Activated CD4-positive, alpha-beta T cell treated with anti-CD3 and anti-CD28 coated beads for 24 hours (primary cell): ENCODE measurements at places on chromosomes 11 and 22.

DNA sequence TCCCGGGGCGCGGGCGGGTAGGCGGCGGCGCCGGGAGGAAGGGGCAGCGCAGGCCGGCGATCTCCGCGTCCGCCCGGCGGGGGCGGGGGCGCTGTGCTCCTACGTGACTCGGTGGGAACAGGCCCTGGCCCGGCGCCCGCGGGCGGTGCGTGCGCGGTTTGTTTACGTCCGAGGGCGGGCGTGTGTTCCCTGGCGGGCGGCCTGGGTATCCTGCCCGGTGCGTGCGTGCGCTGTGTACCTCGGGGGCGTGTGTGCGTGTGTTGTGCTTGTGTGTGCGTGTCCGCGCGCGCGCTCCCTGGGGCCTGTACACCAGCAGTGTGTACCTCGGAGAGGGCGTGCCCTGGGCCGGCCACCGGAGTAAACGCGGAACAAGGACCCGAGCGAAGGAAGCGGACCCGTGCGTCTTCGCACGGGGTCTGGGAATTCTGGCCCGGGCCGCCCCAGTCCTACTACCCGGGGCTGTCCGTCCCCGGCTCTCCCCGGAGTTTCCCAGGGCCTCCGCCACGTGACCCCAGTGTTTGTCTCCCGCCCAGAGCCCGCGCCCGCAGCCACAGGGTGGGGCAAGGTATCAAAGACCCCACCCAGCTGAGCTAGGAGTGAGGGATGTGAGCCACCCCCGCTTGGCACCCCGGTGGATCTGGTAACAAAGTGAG is 769 bp downstream of the MAFF start:
- no peak for DNase-seq

- no peak for DNase-seq
Observed at GRCh38 chr11:59787816-59788215, 22.8 kb downstream of the MRPL16 start.

DNA sequence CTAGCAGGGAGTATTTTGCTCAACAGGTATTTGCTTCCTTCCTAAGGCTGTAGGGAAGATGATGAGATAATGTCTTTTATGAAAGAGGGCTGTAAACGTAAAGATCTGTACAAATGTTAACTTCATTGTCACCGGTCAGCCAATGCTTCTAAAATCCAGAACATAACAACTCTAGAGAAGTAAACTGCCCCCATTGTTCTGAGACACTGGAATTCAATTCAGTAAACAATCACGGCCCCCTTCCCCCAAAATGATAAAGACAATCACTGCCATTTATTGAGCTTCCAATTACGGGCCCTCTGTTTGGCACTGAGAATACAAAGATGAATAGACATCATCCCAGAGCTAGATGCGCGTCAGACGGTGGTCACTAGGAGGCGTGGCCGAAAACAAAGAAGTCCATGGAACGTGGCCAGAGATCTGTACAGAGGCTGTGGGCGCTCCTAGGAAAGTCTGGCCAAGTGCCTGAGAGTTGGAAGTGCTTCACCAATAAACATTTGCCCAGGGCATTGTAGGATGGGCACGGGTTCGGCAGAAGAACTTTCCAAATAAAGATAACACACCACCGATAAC is 576 bp downstream of the TMEM258 start:
- DNase-seq: no peak

DNA sequence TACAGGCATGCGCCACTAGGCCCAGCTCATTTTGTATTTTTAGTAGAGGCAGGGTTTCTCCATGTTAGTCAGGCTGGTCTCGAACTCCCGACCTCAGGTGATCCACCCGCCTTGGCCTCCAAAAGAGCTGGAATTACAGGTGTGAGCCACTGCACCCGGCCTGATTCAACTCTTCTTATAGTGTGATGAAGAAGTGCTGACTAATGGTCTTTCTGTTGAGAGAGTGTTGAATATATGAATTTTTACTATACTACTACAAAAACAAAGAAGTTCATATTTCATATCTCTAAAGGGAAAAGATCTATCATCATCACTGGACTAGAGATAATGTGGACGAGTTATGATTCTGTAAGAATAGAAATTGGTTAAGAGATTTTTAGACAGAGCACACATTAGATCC is 320.1 kb downstream of the SOX6 start:
- no peak for DNase-seq

- no peak for DNase-seq
Observed at GRCh38 chr11:19632499-19632834, 80.2 kb upstream of the NAV2 start.

GRCh38 chr11:114482114-114482513 is 42.8 kb downstream of the REXO2 start:
- no peak for DNase-seq

GRCh38 chr11:46263120-46263519 is 14.3 kb upstream of the CREB3L1 start:
- no peak for DNase-seq

- no peak for DNase-seq
Observed at GRCh38 chr11:20277014-20277413, 86.5 kb upstream of the HTATIP2 start.

DNA sequence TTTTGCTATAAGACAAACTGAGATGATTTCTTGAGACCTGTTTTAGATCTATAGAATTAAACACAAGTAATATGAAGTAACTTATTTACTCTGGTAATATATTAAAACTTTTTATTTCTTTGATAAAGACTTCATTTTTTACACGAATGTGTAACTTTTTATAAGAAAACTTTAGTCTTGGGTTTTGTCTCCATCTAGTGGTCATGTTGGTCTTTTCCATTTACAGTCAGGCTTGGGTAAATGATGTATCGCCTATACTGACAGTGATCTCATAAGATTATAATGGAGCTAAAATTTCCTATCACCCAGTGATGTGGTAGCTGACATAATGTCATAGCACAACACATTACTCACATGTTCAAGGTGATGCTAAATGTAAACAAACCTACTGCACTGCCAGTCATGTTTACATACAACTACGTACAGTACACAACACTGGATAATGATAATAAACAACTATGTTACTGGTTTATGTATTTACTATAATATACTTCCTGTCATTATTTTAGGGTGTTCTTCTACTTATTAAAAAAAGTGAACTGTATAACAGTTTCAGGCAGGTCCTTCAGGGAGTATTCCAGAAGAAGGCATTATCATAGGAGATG is 7.5 kb upstream of the C11orf97 start:
- DNase-seq: no peak

- DNase-seq: peak; percentile 66
Observed at GRCh38 chr11:35138943-35139721, at the start of gene CD44. TSS of gene CD44 (plus strand) at chr11:35139171. CDS start at chr11:35139304, 133 bp downstream.

DNA sequence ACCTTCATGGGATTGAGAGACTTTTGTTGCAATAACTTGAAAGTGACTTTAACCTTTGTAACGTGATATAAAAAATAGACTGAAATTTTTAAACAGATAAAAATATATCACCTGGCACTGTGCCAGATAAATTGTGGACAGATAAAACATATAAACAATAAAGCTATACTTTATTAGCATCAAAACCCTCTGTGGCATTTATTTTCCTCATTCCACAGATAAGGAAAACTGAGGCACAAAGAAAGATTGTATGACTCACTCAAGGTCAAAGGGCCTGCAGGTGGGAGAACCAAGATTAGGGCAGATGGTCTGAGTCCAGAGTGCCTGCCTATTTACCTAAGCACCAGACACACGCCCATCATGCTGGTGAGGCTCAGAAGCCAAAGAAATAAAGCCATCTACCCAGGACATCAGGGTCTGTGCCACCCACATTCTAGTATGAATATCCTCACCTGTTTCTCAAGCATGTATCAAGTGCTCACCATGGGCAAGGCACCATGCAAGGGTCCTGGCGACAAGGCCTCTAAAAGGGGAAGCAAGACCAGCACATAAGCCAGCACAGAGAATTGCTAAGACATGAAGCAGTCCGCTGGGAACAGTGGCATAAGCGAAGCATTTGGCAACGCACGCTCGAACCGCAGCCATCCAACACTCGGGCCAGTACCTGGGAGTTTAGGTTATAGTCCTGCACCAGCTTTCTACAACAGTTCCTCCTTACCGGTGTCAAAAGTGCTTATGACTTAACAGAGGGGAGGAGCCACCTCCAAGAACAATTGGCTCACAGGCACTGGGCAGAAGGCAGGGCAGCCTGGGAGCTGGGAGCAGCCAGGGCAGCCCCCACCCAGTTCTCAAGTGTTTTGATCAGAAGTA is 17.6 kb downstream of the MYH9 start:
- DNase-seq: no peak

GRCh38 chr22:33354928-33355327 is 296.7 kb upstream of the SYN3 start:
- no peak for DNase-seq

GRCh38 chr11:64203421-64204079 is 3.0 kb upstream of the FERMT3 start:
- DNase-seq: no peak

GRCh38 chr11:78595436-78596130 is 20.9 kb upstream of the NARS2 start:
- DNase-seq: no peak

DNA sequence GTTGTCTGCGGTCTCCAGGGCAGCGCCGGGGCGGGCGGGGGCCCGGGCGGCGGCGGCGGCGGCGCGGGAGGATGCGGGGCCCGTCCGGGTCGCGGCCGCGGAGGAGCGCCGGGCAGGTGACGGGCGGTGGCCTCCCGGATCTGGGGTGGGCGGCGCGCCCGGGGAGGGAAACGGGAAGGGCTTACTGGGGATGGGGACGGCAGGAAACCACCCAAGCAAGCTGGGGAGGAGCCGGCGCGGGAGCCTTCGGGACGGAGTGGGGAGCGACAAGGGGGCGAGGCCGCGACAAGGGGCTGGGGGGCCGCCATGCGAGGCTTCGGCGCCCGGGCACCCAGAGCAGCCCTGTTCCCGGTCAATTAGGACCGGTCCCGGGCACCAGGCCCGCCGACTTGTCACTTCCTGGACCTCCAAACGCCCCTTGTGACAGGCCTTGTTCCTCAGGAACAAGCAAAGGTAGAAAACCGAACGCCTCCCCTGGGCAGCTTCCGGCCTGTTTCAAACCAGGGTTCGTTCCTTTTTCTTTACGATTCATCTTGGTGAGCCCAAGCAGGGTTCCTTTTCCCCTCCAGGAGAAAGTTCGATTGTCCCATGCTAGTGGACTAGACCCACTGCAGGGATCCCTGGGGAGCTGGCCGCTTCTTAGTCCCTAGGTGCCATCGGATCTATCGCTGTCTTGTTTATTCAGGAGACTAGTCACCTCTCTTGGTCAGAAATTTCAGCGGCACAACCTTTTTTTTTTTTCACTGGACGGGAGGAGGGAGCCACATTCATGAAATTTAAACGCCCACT is 492 bp downstream of the JHY start:
- peak; percentile 7 for DNase-seq

- DNase-seq: peak; percentile 4
Observed at GRCh38 chr11:105447936-105448702, 161.8 kb upstream of the GRIA4 start.

DNA sequence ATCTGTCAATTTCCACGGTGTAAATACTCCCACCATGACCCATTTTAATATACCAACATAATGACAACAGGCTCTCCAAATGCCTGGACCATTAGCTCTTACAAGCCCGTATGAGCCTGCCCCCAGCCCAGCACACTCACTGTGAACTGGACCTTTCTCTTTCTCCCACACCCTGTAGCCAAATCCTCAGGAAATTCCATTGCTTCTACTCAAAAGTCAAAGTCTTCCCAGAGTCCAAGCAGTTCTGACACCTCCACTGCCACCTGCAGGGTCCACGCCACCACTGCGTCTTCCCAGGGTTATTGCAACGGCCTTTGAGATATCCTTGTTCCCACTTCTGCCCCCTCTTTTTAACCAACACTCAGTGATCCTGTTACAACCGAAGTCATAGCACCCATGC is 110.1 kb upstream of the ASPHD2 start:
- no peak for DNase-seq

GRCh38 chr22:48705159-48705916 is 1122.3 kb downstream of the BRD1 start:
- no peak for DNase-seq

- peak; percentile 2 for DNase-seq
Observed at GRCh38 chr11:60251485-60252212, 8.7 kb upstream of the MS4A4E start.

DNA sequence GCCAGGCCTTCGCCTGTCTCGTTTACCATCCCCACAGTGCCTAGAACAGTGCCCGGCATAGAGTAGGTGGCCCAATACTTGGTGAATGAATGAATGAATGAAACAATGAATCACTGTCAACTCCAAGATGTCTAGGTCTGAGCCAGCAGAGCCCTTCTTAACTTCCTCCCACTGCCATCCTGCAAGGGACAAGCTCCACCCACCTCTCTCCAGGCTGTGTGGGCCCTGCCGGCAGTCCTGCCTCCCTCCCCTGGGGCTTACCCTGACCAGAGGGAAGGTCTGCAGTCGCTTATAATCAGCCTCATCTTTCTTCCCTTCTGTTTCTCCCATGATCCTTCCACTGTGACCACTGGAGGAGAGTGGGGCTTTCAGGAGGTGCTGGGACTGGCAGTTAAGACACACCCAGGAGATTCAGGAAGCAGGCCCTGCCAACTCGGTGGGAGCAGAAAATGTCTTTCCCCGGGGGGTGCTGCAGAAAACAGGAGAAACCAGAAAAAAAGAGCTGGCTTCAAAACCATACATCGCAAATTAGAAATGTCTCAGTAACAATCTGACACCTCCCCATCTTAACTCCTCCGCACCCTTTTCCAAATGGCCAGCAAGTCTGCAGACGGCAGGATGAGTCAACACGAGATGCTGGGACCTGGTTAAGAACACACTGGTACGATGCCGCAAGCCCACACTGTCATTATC is 11.4 kb downstream of the DNAL4 start:
- DNase-seq: no peak

GRCh38 chr11:9379041-9379440 is 5.4 kb upstream of the IPO7 start:
- DNase-seq: no peak

GRCh38 chr22:26033071-26033470 is 136.2 kb upstream of the SEZ6L start:
- DNase-seq: no peak

DNA sequence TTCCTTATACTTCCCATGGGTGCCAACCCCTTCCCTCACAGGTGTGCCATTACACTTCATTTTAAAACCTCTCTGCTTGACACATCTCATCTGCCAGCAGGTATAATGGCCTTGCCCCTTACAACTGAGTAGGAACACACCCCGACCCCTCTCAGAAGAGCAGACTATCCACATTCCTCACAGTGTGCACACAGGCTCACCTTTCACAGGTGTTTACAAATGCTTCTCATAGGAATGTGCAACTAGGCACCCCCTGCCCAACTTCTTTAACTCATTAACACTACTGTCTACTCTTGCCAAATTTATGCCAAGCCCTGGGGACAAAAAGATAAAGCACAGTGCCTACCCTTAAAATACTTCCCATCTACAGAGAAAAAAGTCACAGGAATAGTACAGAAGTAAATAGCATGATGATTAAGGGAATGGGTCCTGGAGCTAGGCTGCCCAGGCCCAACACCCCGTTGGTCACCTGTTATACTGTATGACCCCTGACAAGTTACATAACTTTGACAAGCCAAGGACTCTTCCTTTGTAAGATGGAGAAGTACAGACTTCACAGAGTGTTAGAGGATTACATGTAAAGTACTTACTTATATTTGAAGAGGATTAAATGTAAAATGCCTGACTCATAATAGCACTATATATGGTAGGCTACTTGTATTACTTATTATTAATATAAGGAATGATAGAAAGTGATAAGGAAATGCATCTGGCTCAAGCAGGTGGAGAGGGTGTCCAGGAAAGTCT is 15.2 kb downstream of the TRIM3 start:
- DNase-seq: no peak
